ENCODE measurements at places on chromosomes 12 and 14.
A peak's percentile ranks its signal among the peaks of the same experiment; 100 is the strongest.

GRCh38 chr12:104143002-104143401, 5.0 kb upstream of the NFYB start:
- no peak for DNase-seq

GRCh38 chr12:101566318-101566717, 28.5 kb upstream of the MYBPC1 start:
- DNase-seq, result no peak

DNA sequence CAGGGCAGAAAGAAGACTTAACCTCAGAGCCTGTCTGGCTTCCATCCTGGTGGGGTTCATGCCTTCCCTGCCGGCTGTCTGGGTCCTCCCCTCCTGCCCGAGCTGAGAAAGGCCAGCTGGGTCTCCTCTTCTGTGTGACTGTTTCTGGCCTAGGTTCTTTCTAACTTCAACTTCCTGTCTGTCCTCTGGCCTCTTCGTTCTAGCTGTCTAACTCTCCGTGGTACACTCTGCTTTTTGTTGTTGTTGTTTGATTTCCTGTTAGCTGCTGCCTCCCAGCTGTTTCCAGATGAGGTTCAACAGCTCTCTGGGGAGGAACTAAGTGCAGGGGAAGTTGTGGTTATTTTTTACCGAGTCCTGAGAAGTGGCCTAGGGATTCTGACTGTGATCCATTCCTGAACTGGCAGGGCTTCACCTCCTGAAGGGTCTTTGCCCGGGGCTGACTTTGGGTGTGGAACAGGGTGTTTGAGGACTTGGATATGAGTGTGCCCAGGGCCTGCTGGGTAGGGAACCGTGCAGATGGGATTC, 3.2 kb downstream of the MLXIP start:
- DNase-seq, result peak; percentile 48

GRCh38 chr14:58488550-58488949, 61.0 kb downstream of the KIAA0586 start:
- DNase-seq, result no peak

- DNase-seq, result peak; percentile 75
These were observed 7.6 kb upstream of the PFDN5 start for GRCh38 chr12:53287741-53288216.

DNA sequence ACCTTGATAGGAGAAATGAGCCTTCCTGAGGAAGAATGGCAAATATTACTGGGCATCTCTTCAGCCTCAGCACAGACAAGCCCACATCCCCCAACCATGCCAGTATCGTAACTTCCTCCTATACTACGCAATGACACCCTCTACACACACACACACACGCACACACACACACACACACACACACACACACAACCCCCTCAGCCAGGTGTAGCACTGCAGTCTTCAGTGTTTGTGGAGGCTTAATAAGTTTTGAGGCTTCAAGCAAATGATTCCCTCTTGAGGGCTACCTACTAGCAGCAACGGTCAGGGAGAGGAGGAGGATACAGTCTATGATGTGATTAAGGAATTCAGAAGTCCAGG, 1.6 kb downstream of the DGKA start:
- peak; percentile 75 for DNase-seq

- DNase-seq, result no peak
These were observed 43.1 kb downstream of the FRS2 start for GRCh38 chr12:69513297-69513696.

- DNase-seq, result no peak
These were observed 86.6 kb downstream of the KSR2 start for GRCh38 chr12:117882181-117882580.

- no peak for DNase-seq
These were observed 1.0 kb upstream of the EML1 start for GRCh38 chr14:99792210-99792535.

DNA sequence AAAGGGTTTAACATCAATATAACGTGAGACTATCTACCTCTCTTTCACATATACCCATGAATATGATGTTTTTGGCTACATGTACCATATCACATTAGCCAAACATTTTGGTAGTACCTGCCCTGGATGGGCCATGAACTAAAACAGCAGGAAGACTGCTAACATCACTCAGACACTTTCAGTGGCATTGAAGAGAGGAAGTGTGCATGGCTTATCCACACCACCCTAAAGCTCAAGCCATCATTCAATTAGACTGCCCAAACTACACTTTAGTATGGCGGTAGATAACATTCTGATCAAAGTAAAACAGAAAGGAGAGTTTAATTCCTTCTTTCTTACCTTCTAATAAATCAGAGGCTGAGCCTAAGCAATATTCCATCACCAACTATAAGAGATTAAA, 103.0 kb downstream of the PEBP1 start:
- no peak for DNase-seq

DNA sequence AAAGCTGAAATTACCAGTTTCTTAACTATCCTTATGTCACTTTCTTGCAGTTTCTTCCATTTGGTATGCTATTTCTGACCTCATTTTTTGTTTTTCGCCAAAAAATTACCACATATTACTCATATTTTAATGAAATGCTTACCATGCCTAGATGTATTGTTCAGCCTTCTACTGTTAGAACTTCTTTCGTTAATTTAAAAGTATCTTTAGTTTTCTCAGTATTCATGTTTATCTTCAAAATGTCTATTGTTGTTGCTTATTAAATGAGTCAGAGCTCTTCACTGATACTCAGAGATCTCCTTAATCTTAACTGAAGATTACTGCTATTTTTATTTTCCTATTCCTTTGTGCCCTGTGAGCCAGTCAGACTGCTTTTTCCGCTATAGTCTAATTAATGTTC, 20.5 kb downstream of the RAP1B start:
- no peak for DNase-seq

- no peak for DNase-seq
These were observed 640 bp downstream of the ARMH4 start for GRCh38 chr14:58151133-58152013.

DNA sequence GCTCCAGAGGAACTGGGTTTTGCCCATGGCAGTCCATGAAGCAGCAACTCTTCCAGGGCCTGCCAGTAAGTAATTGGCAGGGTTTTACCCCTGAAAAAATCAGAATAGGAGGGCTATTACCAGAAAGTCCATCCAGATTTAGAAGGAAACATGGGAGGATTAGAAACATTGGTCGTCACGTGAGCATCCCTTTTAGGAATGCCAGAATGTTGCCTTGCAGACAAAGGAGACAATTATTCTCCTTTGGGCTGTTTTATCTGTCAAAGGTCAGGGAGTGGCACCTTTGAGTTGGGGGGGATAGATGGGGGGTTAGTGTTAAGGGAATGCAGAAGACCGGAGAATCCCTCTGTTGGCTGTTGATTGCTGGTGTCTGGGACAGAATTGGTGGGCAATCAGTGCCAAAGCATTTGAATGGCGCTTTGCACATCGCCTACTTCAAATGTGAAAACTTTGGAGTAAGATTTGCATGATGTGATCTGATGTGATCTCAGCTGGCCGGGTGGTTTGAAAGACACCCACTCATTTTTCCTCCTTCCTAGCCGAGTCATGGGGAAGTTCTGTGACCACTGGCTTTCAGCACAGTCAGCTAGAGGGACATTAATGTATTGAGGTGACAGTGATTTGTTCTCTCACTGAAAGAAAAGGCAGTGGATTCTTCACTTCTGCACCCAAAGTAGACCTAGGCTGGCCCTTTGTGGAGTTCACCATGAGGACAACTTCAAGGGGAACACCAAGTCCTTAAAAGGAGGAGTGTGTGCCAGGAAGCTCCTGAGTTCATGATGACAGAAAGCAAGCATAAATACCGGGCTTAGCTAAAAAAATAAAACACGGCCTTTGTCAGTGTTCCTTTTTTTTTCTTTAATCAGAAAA, 31.4 kb downstream of the FLVCR2 start:
- peak; percentile 34 for DNase-seq

DNA sequence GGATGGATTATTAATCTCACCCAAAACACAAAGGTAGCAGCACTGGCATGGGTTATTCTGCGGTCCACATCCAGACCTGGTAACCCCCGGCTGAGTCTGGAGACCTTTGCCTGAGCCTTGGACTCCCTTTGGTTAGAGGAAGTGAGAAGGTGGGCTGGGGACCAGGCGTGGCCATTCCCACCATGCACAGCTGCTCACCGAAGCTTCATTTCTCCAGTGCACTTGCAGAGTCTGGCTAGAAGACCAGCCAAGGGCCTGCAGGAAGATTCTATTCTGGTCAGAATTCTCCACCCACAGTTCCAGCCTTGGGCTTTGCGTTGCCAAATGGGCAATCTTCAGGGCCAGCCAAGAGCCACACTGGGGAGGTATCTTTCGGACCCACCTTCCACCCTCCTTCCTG, 73.0 kb downstream of the LGMN start:
- no peak for DNase-seq

DNA sequence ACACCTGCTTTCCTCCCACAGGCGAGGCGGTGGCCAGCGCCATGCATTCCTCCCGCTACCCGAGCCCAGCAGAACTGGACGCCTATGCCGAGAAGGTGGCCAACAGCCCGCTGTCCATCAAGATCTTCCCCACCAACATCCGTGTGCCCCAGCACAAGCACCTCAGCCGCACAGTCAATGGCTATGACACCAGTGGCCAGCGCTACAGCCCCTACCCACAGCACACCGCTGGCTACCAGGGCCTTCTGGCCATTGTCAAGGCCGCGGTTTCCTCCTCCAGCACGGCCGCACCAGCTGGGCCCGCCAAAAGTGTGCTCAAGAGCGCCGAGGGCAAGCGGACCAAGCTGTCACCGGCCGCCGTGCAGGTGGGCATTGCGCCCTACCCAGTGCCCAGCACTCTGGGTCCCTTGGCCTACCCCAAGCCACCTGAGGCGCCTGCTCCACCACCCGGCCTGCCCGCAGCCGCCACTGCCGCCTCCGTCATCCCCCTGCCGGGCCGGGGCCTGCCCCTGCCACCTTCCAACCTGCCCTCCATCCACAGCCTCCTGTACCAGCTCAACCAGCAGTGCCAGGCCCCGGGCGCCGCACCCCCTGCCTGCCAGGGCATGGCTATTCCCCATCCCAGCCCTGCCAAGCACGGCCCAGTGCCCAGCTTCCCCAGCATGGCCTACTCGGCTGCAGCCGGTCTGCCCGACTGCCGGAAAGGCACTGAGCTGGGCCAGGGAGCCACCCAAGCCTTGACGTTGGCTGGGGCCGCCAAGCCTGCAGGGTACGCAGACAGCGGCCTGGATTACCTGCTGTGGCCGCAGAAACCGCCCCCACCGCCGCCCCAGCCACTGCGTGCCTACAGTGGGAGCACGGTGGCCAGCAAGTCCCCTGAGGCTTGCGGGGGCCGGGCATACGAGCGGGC, 54.6 kb downstream of the FAM222A start:
- no peak for DNase-seq

- DNase-seq, result no peak
These were observed 68.3 kb downstream of the KDM2B start for GRCh38 chr12:121512561-121512960.

GRCh38 chr12:55972456-55972855, 1.4 kb upstream of the RAB5B start:
- no peak for DNase-seq

DNA sequence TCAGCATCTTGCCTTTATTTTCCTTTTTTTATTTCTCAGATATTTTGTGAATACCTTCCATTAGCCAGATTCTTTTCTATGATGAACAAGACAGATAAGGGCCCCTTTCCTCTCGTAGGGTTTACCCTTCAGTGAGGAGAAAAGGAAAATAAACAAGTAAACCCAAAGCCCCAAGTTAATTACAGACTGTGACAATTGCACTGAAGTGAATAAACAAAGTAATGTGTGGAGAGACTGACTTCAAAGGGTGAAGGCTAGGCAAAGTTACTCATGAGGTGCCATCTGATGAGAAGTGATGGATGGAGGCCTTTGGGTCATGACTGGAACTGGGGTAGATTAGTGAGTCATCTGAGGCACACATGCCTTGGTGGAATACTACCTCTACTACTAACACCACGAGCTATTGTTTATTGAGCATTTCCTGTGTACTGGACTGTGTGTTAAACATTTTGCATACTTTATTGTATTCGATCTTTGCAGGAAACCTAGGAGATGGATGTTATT, 143.4 kb upstream of the PRICKLE1 start:
- no peak for DNase-seq

DNA sequence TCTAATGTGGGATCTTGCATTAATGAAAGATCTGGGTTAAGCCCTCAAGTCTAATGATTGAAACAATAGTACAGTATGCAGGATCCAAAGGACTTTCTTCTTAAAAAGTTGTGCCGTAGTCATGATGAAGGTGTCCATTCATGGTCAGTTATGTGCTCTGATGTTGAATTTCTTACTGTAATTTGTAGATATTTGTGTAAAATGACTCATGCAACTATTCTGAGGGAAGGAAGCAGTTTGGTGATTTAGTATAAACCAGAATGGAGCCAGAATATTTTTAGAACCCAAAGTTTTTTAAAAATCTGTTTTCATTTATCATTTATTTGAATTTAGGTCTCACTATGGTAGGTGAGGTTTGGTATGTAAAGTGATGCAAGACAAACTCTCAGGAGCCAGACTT, 151.2 kb downstream of the AKAP6 start:
- DNase-seq, result no peak

GRCh38 chr12:41286426-41286825, 98.3 kb downstream of the PDZRN4 start:
- DNase-seq, result no peak

- no peak for DNase-seq
These were observed 57.1 kb downstream of the ZDHHC17 start for GRCh38 chr12:76820888-76821482.

- DNase-seq, result no peak
These were observed 116.3 kb downstream of the ZFP36L1 start for GRCh38 chr14:68676511-68676943.

DNA sequence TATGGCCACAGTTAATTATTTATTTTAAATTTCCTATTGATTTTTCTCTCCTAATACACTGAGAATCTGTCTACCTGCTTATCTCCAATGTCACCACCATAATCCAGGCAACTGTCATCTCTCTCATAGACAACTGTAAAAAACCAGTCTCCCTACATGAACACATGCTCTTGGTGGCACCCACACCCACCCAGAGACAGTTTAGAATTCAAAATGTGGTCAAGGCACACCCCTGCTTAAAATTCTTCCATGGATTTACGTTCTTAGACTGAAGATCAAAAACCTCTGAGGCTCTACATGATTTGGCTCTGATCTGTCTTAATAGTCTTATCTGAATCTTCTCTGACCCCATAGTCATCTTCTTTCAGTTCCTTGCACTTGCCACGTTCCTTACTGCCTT, 241.1 kb upstream of the ABCD2 start:
- DNase-seq, result no peak

DNA sequence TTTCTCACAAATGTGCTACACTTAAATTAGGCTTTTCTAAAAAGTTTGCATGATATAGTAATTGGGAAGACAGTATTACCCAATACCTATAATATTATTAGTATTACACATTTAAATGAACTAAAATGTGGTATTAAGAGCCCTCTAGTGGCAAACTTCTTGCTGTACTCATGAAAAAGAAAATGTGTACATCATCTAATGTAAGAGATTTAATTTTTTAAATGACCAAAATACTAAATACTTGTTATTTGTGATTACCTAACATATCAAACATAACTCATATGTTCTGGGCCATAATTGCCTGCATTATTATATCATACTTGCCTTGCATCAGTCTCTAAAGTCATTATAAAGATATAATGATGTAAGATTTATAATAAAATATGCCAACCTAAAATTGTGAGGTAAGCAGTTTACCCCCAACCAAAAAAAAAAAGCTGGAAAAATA, 64.2 kb downstream of the DNAI7 start:
- no peak for DNase-seq

Measured in CD4-positive, alpha-beta T cell treated with Interleukin-15 for 1 hour (primary cell).